Activated naive CD4-positive, alpha-beta T cell treated with anti-CD3 and anti-CD28 coated beads, Interleukin-2, amount 50 U/mL, for 72 hours (primary cell): ENCODE measurements at places on chromosomes 7 and 10. TPM values are rescaled to one million over a fixed set of nuclear protein-coding genes. Genes with fewer than 3 reads are reported as not detected.

COL1A2 gene
- not detected for total RNA-seq

TRIL gene
- 0.10 TPM for total RNA-seq

CEP55 gene
- 61.3 TPM for total RNA-seq

LYZL1 gene
- not detected for total RNA-seq

FXYD4 gene
- not detected for total RNA-seq

ST8SIA6 gene
- total RNA-seq: not detected

LIPF gene
- not detected for total RNA-seq

PPP1R17 gene
- total RNA-seq: not detected

MSRB2 gene
- 16.8 TPM for total RNA-seq

ZDHHC6 gene
- 47.8 TPM for total RNA-seq

LDB3 gene
- total RNA-seq: 0.16 TPM
